ENCODE measurements at places on chromosomes 5 and 9.

GRCh38 chr5:180370861-180371641, 17.9 kb upstream of the GFPT2 start:
- no peak for DNase-seq

- DNase-seq = no peak
Observed at GRCh38 chr5:5780253-5780652, 357.8 kb downstream of the ICE1 start.

DNA sequence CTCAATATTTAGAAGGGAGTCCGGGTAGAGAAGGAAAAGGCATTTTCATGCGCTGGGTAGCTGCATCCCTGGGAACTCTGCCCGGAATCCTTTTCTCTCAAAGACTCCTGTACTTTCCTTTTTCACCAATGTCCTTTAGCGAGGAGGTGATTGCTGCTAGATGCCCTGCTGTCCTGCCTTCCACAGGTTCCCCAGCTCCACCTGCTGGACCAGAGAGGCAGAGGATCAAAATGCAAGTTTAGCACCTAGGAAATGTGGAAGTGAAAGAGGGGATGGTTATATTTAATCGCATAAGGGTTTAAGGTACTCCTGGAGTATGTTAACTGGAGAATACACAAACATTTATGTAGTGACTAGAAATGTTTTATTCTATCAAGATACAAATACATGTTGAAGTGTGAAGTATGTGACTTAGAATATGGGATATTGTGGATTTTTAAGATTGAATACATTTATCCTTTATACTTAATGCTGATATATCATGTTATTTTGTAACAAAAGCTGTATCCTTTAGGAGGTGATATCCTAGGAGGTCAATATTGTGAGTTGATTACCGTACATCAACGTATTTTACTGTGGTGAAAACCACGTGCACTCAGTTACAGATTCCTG, 145.7 kb downstream of the ARHGAP26 start:
- no peak for DNase-seq

GRCh38 chr9:8668751-8669150, 869.2 kb upstream of the DMAC1 start:
- no peak for DNase-seq

- no peak for DNase-seq
Observed at GRCh38 chr9:33239921-33240320, at the start of gene SPINK4. SPINK4 (plus strand) TSS chr9:33240167; CDS start chr9:33240209, 42 bp downstream.

All from activated CD8-positive, alpha-beta memory T cell treated with anti-CD3 and anti-CD28 coated beads for 1 hour (primary cell).